ENCODE measurements at places on chromosomes 13 and 19.

DNA sequence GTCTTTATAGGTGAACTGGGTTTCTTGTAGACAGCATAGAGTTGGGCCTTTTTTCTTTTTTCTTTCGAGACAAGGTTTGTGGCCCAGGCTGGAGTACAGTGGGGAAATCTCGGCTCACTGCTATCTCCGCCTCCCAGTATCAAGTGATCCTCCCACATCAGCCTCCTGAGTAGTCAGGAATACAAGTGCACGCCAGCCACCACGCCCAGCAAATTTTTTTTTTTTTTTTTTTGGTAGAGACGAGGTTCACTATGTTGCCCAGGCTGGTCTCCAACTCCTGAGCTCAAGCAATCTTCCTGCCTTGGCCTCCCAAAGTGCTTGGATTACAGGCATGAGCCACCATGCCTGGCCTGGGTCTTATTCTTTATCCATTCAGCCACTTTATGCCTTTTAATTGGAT is 5.1 kb upstream of the CALM3 start:
- no peak for DNase-seq

- DNase-seq = no peak
Measured at GRCh38 chr19:16896146-16897028, 7.6 kb downstream of the F2RL3 start.

- DNase-seq = peak; percentile 35
Measured at GRCh38 chr13:42594481-42595252, 20.7 kb downstream of the TNFSF11 start.

- no peak for DNase-seq
Measured at GRCh38 chr13:108560093-108560492, 69.3 kb upstream of the MYO16 start.

GRCh38 chr13:84126671-84127171 is 244.4 kb upstream of the SLITRK1 start:
- no peak for DNase-seq

DNA sequence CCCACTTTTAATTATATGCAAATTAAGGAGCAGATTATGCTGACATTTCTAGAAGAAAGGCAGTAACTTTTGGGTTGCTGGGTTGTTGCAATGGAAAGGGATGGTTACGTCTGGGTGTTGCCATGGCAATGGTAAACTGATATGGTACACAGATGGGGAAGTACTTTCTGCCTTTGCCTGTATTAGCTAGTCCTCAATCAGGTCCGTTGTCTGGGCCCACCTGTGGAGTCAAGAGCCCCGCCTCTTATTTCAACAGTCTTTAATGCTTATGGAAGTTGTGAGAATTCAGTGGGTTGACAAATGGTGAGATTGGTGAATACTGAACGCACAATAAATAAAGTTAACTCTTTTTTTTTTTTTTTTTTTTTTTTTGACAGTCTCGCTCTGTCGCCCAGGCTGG is 30.6 kb upstream of the DPP9 start:
- no peak for DNase-seq

- DNase-seq = peak; percentile 87
Measured at GRCh38 chr19:49451430-49452181, at the start of gene PIH1D1. PIH1D1 (minus strand) TSS chr19:49451814; CDS start chr19:49451574, 240 bp downstream.

GRCh38 chr13:20980430-20980829 is 77.9 kb upstream of the XPO4 start:
- no peak for DNase-seq

DNA sequence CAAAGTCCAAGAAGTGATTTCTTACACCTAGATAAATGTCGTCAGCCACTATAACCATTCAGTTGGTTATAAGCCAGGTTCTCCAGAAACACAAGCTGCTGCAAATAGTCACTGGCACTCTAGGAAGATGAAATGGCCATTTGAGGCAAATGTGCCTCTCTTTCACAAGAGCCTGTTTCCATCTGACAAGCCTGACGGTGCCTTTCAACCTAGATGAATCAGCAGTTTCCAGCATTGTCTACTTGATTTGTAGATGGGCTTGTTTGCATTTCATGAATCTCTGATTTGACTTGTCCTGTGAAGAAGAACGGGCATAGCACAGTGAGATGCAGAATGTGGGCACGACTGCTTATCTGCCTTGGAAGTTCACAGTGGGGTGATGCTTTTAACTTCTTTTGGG is 327.2 kb downstream of the LMO7 start:
- no peak for DNase-seq

- no peak for DNase-seq
Measured at GRCh38 chr13:51394724-51395123, 55.2 kb downstream of the SERPINE3 start.

DNA sequence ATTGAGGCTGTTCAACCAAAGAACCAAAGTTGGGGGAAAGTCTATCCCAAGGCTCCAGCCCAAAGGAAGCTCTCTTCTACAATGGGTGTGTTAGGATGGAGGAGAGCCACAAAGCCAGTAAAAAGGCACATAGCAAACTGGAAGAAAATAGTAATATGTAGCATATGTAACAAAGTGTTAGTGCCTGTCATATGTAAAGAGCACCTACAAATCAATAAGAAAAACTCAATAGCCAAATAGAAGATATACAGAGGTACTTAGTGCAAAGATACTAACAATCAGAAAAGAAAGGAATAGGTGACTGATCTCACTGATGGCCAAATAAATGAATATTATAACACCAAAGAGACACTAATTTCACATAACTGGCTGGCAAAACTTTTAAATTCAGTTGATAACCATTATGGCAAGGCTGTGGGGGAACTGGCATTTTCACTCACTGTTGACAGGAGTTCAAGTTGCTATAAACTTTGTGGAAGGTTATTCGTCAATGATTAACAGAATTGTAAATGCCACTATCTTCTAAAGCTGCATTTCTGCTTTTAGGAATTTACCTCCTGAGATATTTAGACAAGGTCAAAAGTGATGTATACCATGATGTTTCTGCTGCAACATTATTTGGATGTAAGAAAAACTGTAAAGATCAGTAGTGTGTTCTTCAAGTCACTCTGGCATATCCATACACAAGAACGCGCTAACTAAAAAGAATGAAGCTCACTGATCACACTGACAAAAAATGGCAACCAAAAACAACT is 110.8 kb downstream of the GNG7 start:
- DNase-seq = no peak

DNA sequence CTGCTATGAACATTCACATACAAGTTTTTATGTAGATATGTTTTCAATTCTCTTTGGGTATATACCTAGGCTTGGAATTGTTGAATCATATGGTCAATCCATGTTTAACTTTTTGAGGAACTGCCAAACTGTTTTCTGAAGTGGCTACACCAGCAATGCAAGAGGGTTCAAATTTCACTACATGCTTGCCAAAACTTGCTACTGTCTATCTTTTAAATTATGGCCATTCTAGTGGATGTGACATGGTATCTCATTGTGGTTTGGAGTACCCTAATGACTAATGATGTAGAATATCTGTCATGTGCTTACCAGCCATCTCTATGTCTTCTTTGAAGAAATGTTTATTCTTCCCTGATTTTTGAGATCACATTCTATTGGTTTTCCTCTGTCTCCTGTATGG is 860.3 kb downstream of the DIAPH3 start:
- no peak for DNase-seq

DNA sequence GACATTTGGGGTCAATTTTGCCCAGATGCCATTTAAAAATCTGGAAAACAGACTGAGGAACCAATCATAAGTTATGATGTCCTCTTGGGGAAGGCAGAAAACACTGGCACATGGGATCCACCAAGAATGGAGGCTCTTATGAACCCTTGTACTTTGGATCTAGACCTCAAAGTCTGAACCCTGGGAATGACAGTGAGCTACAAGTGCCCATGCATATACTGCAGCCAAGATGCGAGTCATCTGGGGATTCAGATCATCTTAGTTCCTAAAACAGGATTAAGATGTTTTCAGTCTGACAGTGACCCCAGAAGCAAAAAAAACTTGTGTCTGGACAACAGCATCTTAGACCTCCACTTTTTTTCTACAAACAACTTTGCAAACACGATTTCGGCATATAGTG is 100.2 kb upstream of the SIAH3 start:
- DNase-seq = no peak

DNA sequence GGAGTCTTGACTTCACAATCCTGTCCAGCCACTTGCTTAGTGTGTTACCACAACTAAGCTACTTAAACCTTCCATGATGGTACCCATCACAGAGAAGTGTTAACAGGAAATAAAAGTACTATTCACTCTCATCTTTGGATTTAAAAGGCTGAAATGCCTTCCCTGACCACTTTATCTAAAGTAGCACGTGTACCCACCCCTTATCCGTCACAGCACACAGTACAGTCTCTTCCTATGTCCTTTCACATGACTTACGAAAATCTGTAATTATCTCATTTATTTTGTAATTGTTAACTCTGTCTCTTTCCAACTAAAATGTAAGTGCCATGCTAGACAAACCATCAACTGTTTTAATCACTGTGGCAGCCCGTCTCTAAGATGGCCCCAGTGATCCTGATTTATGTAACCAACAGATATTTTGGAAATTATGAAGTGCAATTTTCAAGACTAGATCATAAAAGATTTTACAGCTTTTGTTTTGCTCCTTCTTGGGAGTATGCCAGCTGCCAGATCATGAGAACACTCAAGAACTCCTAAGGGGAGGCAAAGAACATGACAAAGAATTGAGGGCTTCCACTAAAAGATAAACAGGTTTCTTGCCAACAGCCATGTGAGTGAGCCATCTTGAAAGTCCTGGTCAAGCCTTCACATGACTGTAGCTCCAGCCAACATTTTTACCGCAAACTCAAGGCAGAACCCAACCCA is 44.9 kb downstream of the DIAPH3 start:
- DNase-seq = no peak

- no peak for DNase-seq
Measured at GRCh38 chr13:46530084-46530935, 22.7 kb upstream of the LRCH1 start.

DNA sequence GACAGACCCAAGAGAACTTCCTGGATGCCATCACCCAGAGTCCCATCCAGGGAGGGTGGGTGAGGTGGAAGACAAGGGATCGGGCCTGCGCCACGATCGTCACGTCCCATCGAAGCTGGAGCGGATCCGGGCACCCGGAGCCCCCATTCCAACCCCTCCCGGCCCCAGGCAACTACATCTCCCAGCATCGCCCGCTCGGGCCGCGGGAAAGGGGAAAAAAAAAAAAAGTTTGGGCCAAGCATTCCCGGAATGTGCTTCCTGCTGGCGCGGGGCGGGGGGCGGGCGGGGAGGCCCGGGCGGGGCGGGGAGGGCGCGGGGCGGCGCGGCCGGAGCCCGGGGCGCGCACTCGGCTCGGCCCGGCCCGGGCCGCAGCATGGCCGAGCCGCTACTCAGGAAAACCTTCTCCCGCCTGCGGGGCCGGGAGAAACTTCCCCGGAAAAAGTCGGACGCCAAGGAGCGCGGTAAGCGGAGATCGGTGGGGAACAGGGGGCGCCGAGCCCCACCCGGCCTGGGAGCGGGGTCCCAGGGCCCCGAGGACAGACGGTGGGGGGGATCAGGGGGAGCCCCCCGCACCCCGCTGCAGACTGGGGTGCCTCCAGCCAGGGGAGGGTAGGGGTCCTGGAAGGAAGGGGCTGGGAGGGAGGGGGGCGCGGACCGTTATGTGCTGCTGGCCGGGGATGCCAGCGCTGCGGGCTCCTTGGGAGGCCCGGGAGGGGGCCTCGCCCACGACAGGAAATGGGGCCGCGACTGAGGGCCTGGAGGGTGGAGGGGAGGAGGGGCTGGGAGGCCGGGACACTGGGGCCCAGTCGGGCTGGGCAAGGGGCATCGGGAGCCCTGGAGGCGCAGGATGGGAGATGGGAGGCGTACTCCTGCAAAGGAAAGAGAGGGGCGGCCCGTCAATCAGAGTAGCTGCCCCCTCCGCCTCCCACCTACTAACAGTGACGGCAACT is at the start of gene SYDE1:
SYDE1 (plus strand) TSS at position 341 of the 950 bp plus-strand sequence; CDS start at position 374, 33 bp downstream.
- DNase-seq = peak; percentile 25
